Uterine smooth muscle cell (primary cell): ENCODE measurements at places on chromosomes 1 and 21. TPM values are rescaled to one million over a fixed set of nuclear protein-coding genes. Genes with fewer than 3 reads are reported as not detected.

The RHEX gene
- total RNA-seq: not detected in 2 replicates

The CD247 gene
- not detected in 2 replicates for total RNA-seq

The TNFAIP8L2 gene
- not detected in 2 replicates for total RNA-seq

The TAL1 gene
- total RNA-seq: 0.11 TPM in 1 of 2 replicates, not detected in the other

The NCF2 gene
- total RNA-seq: 0.11 and 0.87 TPM in 2 replicates

The CD1B gene
- total RNA-seq: not detected in 2 replicates

The NPHS2 gene
- not detected in 2 replicates for total RNA-seq

The TGFB2 gene
- total RNA-seq: 2.8 and 4.5 TPM in 2 replicates

The FNDC5 gene
- total RNA-seq: 0.22 and 1.9 TPM in 2 replicates

The CLEC20A gene
- not detected in 2 replicates for total RNA-seq

The SLC1A7 gene
- 0.12 TPM in 1 of 2 replicates, not detected in the other for total RNA-seq

The LCE3E gene
- not detected in 2 replicates for total RNA-seq

The DLGAP3 gene
- under 0.01 TPM in 1 of 2 replicates, not detected in the other for total RNA-seq

The ATP6V1G3 gene
- total RNA-seq: not detected in 2 replicates

The PIGK gene
- 40.9 and 48.4 TPM in 2 replicates for total RNA-seq

The ALX3 gene
- not detected in 2 replicates for total RNA-seq

The FCGR1A gene
- not detected in 2 replicates for total RNA-seq

The PCAT6 gene
- total RNA-seq: not detected in 2 replicates

The TFF2 gene
- not detected in 2 replicates for total RNA-seq

The SEC16B gene
- total RNA-seq: 3.4 and 3.7 TPM in 2 replicates

The USP24 gene
- total RNA-seq: 43.9 and 57.0 TPM in 2 replicates

The KRTAP12-4 gene
- not detected in 2 replicates for total RNA-seq

The CASQ2 gene
- not detected in 2 replicates for total RNA-seq

The NBPF14 gene
- total RNA-seq: 47.0 and 62.9 TPM in 2 replicates

The HMGCS2 gene
- total RNA-seq: not detected in 2 replicates
